SW 1271 (cell line): ENCODE measurements at places on chromosomes 5 and 9.

DNA sequence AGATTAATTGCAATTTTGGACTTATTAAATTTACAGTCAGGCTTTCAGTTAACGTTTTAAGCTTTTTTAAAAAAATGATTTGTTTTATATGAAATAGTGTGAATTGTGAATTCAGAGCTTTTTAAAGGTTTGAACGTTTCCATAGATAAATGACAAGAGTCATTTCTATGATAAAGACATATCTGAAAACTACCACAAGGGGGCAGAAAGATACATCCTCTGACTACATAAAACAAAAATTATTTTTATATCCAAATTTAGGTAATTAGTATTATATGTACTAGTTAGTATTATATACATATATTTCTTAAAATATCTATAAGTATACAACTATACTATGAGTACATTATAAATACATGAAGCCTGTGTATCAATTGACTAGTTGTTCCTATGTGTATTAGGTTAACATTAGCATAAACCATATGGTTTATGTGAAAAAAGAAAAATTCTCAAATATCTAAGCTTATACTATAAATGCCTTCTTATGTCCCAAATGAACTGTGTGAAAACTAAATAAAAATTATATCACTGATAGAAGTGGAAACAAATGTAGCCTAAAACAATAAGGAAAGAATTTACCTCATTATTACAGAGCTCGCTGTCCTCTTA lies 155.2 kb downstream of the MEF2C start:
- DNase-seq = no peak

DNA sequence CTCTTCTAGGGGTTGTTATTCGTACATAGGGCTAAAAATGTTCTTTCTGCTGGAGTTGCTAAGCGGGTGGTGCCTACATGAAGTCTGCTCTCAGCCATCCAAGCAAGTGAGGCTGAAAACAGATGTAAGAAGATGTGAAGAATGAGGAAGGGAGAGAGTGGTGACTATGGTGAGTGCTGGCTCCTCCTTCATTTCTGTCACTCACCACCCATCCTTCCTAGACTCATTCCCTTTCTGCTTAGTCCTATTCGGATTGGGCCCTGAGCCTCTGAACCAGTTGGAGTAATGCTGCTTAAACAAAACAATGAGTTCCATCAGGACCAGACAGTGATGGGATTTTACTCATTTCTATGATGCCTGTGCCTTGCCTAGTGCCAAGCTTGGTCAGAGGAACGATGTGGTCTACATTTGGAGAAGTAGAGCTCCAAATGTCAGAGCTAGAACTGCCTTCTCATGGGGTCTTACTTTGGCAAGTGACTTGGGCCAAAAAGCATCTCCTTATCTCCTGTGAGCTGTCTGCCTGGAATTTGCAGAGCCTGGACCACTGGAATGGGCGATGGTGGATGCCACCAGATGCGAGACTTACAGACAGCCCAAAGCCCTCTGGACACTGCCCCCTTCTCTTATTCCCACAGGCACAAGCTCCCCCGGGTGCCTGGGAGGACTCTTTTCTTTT lies 192.9 kb downstream of the FBXL7 start:
- no peak for DNase-seq

- DNase-seq = no peak
These were observed 42.2 kb upstream of the IL17B start for GRCh38 chr5:149421372-149421685.

- DNase-seq = no peak
These were observed 12.9 kb upstream of the DMRTA1 start for GRCh38 chr9:22433691-22434090.

DNA sequence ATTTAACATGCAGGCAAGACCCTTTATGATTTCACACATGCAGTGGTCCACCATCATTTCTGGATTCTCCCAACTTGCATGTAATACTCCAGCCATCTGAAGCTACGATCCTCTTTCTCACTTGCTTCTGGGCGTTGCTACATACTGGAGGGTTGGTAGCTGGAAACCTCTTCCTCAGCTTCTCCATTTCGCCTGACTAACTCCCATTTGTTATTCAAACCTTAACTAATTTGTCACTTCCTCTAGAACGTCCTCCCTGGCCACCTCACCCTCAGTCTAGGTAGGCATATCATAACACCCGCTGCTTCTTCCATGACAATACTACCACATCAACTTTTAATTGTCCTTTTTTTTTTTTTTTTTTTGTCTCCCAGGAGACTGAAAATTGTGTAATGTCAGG lies 72.6 kb upstream of the EQTN start:
- no peak for DNase-seq

DNA sequence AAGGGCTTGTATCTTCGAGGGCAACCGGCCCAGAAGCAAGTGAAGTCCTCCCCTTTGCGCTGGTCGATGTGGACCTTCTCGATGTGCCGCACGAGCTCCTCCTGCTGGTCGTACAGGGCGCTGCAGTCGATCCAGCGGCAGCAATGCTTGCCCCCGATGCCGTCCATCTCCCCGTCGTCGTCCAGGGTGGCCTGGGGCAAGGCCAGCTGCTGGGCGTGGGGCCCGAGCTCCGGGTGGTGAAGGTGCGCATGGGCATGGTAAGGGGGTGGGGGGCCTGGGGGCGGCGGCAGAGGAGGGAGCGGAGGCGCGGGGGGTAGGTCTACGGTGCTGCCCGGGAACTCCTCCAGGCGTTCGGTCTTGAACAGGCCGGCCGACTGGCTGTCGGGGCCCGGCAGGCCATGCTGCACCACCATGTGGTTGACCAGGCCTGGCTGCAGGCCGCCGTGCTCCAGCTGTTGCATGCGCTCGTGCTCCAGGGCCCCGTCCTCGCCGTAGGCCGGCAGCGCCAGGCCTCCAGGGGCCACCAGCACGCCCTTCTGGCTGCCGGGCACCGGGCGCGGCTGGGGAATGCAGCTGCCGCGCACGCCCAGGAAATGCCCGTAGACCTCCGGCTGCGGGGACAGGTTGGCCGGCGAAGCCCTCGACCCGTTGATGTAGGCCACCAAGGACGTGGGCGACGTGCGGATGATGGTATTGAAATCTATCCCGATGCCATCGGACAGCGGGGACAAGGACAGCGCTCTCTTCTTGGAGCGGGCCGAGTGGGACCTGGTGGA lies 181.8 kb downstream of the GLIS3 start:
- no peak for DNase-seq

DNA sequence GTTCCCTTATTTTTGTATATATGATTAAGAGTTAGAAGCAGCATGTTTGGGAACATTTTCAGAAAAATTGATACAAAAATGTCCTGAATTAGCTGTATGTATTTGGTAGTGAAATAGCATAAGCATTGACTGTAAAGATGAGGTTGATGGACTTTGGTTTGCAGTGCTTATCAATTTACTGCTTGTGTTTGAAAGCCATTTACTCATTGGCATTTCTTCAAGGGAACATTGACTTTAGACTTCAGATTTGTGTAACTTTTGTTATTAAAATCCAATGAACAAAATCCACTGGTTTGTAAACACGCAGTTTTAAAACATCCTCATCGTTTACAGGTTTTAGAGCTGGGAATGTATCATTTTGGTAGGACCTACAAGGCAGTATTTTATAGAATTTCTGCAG lies 61.3 kb downstream of the KDM4C start:
- no peak for DNase-seq

- DNase-seq = no peak
These were observed 531.2 kb upstream of the ZNF608 start for GRCh38 chr5:125277494-125278154.

DNA sequence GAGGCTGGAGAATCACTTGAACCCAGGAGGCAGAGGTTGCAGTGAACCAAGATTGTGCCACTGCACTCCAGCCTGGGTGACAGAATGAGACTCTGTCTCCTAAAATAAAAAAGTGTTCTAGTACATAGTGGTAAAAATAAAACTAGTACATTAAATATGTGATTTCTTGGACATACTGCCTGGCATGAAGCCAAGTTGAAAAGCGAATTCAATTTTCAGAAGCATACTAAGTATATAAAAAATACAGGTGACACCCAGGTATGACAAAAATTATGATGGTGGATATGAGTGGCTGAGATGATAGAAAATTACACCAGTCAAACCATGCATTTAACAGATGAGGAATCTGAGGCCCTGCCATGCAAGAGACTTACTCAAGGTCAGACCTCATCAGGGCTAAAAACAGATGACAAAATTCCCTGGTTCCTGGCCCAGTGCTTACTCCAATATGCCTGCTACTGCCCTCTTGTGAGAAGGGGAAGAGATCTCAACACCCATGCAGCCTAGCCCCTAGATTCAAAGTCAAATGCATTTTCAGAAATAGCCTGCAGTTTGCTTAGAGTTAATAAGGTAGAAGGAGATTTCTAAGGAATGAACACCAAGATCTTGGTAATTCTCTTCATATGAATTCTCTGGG lies 46.6 kb upstream of the GNPDA1 start:
- DNase-seq = peak; percentile 23

DNA sequence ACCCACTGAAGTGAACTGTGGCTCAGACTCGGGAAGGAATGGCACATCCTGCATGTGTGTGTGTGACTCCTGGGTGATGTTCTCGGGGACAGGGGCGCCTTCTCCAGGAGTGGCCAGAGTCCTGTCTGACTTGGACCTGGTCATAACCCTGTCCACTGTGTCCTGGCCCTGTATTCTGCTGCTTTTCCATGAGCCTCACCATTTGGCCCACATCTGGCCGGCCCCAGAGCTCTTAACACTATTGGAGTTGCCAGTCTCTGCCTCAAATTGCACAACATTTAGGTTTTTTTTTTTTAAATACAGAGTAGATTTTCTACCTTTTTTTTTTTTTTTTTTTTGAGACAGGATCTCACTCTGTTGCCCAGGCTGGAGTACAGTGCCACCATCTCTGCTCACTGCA lies 278.3 kb upstream of the TUT7 start:
- DNase-seq = no peak

DNA sequence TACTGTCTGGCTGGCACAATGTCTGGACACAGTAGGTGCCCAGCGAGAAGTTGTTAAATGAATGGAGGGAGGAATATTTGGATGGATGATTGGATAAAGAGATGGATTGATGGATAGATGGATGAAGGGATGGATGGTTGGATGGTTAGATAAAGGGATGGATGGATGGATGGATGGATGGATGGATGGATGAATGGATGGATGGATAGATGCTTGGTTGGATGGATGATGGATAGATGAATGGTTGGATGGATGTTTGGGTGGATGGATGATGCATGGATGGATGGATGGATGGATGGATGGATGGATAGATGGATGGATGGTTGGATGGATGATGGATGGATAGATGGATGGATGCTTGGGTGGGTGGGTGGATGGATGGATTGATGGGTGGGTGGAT lies 90.4 kb downstream of the UBE2QL1 start:
- DNase-seq = no peak

DNA sequence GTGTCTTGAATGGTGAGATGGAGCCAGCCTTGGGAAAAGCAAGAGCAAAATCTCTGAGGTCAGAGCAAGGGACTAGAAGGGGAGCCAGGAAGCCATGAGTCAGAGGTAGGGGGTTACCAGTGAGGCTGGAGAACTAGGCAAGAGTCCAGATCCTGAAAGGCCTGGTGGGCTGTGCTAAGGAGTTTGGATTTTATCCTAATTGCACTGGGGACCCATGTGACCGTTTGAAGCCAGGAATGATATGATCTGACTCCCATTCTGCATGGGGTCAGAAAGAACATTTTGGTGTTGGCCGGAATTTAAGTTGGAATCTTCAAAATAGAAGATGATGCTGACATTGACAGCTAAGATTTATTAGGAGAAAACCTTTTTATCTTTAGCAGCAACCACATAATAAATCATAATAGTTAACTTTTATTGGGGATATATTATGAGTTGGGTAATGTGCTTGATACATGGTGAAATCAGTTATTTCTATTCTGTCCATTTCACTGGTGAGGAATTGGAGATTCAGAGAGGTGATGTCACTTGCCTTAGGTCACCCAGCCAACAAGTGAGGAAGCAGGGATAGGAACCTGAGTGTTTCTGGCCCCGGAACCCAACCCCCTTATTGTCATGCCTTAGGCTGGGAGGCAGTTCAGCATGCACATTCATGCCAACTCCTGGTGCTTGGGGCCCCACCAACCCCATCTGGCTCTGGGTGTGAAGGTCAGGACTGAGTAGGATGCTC lies 61.5 kb upstream of the RARS1 start:
- no peak for DNase-seq

DNA sequence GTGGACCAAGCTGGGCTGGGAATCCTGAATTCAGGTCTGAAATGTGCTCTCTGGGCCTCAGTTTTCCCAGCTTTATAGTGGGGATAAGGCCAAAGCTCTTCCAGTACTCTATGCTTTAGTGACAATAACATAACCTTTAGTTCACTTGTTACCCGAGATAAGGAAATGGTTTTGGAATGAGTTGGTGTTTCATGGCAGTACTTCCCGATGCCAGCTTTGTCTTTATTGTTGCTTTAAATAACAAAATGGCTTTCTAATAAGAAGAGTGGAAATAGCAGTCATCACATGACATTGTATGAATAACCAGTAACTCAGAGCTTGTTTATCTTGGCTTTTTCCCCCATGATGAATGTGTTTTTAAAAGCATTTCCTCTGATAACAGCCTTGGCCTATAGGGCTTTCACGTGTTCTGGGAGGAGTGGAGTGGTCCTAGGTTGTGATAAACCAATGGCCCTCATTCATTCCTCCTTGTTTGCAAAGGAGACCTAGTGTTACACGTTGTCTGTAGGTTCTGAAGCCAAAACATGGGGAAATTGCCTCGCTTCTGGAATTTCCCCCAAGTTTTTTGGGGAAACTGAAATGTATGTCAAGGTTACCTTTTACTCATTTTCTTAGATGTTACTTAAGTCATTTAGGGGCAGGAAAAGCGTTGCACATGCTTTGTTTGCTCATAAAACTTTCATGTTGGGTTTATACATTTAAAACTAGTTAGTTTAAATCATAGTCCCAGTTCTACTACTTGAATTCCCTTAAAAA lies 53.7 kb downstream of the ZNF618 start:
- DNase-seq = no peak

- DNase-seq = no peak
These were observed 71.0 kb upstream of the IL7R start for GRCh38 chr5:35785601-35786085.

DNA sequence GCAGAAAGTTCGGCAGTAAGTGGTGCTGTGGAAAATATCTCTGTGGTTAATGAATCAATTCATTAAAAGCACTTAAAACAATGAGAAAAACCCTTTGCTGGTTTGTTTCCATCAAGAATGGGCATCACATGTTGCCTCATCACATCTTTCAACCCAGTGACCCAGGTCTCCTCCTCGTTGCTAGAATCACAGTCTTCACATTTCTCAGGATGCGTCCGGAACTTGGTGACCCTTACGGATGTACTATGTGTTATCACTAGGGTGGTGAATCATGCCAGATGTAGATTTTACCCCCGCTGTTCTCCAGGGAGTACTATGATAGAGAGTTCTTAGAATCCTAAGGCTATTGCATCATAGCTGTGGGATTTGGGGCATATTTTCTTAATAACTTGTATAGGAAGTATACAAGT lies 217.9 kb upstream of the KLF4 start:
- peak; percentile 59 for DNase-seq

DNA sequence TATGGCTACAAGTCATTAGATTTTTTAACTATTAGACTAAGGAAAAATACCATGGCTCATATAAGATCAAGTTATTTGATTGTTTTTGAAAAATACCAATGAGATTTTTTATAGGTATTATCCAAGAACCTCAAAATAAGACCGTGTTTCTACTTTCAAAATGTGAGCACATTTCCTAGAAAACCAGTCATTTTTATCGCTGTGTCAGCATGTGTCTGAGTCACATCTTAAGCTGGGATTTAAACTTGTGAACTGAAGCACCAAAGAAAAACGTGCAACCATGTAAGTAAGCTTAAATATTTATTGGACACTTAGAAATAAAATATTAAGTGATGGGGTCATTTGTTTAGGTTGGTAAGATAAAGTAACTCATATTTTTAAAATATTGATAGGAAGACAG lies 1676.0 kb upstream of the NUDT12 start:
- no peak for DNase-seq
